ENCODE measurements at places on chromosomes 7 and 10.

DNA sequence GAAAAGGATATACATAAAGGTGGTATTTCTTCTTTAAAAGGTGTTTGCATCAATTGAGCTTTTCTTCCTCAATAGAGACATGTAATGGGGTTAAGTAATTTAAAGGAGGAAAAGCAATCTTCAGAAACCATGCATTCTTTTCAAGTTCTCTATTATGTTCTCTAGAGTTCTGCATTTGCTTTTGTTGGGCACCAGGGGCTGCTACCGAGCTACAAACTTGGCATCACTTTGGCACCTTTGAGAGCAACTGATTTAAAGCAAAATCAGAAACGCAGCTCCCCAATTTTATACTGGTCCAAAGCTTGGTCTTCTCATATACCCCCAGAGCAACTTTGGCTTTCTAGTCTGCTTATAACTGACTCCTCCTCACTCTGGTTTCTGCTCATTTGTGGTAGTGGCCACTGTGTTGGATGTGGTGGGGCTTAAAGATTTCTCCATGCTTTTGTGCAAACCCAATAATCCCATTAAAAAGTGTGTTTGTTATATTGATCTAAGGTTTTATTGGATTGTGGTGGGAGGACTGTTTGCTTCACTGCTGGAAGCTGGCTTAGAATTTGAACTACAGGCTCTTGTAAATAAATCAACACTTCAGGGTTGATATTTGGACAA is 712.1 kb downstream of the PHTF2 start:
- no peak for DNase-seq

DNA sequence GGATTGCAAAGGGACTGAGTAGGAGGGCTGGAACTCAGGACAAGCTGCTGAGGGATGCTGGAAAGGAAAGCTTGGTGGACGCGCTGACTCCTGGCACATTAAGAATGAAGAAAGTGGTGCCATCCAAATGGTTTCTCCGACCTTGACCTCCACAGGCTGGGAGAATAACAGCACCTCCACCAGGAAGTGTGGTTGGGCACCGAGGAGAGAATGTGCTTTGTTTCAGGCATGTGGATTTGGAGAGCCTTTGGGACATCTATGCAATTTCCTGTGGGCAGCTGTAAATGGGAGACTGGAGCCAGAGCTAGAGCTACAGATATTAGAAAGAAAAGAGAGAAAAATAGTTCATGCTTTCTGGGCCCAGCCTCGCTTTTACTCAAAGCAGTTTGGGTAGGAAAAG is 29.8 kb upstream of the HABP2 start:
- DNase-seq: no peak

DNA sequence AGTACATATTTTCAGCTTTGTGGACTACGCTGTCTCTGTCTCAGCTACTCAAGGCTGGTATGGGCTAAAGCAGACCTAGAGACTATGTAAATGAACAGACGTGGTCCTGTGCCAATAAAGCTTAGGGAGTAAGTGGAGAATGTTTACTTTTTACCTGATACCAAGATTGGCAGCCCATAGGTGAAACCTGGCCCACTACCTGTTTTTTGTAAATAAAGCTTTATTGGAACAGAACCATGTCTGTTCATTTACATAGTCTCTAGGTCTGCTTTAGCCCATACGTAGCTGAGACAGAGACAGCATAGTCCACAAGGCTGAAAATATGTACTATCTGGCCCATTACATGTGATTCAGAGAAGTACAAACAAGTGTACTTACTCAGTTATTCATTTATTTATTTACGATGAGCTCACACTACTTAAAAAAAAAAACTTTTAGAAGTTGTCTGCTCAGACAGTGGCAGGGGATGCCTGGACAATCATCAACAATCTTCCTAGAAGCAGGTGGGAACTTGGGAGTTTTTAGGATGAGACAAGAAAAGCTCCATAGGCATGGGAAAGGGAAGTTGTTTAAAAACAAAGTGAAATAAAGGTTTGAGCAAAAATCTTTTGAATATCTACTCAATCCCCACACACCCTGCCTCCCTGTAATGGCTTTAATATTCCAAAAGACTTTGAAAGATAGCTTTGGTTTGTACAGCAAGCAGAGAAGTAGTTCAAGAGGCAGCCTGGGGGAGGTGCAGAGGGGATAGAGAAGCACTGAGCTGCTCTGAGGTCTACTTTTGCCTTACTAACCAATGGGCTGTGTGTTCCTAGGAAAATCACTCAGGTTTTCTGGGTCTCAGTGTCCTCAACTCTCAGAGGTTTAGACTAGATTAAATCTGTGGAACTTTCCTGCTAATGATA is 114.4 kb upstream of the AFAP1L2 start:
- DNase-seq: no peak

- peak; percentile 26 for DNase-seq
These were observed 168.3 kb upstream of the AUTS2 start for GRCh38 chr7:69429911-69430383.

DNA sequence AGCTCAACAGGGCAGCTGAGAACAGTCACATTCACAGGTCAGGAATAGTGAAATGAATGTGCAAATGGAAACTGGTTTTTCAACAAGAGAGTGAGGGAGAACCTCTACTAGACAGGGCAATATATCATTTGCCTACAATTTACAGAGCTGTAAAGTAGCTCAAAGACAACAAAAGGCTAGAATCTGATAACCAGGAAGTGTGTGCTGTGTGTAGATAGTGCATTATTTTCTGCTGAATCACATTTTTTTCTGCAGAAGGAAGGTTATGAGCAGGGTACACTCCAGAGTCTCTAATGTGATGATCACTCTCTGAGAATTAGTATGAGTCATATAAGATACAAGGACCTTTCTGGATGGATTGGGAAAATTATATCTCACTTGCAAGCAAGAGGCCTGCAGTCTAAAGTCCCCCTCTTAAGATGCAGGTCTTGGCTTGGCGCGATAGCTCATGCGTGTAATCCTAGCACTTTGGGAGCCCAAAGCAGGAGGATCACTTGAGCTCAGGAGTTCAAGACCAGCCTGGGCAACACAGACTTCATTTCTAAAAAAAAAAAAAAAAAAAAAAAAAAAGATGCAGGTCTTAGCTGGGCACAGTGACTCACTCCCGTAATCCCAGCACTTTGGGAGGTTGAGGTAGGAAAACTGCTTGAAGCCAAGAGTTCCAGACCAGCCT is 59.9 kb upstream of the COBL start:
- no peak for DNase-seq

DNA sequence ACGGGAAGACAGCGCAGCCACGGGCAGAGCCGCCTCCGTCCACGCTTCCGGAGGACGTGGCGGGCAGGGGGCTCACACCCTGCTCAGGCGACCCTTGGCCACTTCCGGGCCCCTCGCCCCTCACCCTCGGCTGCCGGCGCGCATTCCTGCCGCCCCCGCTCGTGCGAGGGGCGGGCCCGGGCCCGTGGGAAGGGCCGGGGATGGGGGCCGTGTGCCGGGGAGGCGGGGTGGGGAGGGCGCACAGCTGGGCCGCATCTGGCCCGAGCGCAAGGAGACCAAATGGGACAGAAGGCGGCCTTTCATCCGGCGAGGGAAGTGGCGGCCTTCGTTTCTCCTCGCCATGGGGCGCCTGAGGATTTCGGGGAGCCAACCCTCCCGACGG is 846 bp upstream of the LFNG start:
- DNase-seq: no peak

DNA sequence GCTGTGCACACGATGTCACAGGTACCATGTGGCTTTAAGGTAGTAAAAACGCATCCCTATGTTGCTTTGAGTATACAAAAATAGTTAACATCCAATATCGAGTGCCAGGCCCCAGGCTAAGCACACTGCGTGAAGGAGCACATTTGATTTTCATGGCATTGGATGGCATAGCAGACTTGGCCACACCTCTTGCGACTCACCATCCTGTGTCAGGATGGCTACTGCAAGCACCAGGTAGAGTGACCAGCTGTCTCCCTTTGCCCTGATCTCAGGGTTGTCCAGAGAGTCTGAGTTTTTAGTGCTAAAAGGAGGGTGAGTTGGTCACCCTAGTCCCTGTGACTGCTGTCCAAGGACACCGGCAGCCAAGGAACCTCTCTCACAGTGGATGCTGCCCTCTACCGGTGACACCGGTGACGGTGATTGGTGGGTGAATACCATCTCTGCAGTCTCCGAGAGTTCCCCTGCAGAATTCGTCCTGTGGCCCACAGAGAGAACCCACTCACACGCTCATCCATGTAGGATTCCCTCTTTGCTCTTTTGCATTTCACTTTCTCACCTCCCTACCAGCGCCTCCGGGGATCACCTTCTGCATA is 76.1 kb downstream of the BICC1 start:
- no peak for DNase-seq

GRCh38 chr7:37924491-37925041 is 4.1 kb downstream of the EPDR1 start:
- DNase-seq: no peak

- DNase-seq: no peak
These were observed 2.0 kb downstream of the RHEB start for GRCh38 chr7:151517601-151518104.

- no peak for DNase-seq
These were observed 106.3 kb downstream of the ANK3 start for GRCh38 chr10:60283397-60283796.

DNA sequence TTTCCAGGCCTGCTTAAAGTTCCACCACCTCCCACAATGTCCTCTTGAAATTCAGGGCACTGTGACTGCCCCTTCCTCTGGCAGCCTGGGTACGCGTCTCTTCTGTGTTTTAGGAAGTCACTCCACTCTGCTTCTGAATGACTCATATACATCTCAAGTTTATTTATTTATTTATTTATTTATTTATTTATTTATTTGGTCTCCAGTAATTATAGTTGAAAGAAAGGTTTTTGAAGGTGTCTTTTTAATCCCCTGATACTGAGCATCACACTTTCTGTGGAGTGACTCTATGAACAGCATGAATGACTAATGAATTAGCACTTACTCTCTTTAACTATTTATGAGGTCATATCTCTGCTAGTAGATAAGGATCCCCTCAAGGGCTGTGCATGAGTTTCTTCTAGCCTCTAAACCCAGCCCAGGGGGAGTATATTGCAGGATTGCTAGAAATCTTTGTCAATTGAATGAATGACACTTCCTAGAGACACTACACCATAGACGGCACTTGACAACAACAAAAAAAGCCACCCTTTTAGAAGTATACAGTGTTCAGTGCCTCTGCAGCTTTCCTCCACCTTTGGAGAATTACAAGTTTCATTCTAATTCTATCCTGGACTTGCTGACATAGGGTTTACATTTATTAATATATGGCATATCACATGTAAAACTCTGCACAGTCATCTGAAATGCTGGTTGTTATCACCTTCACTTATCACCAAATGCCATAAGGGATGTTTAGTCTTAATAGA is 2.1 kb downstream of the MACC1 start:
- DNase-seq: no peak

DNA sequence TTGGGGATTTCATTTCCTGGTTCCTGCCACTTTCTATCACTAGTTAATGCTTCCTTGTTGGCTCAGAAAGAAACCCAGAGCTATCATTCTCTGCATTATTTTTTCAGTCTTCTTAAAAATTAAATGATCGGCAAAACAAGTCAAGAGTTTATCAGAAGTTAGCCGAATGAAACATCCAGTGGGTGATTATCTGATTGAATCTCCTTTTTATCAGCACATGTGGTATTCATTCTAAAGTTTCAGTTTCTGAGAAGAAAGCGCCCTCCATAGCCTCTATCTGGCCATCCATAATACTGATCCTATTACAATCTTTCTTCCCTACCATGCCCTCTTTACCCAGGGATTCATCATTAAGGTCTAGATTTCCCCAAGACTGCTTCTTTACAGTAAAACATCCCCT is 71.8 kb downstream of the OSBPL3 start:
- DNase-seq: no peak

DNA sequence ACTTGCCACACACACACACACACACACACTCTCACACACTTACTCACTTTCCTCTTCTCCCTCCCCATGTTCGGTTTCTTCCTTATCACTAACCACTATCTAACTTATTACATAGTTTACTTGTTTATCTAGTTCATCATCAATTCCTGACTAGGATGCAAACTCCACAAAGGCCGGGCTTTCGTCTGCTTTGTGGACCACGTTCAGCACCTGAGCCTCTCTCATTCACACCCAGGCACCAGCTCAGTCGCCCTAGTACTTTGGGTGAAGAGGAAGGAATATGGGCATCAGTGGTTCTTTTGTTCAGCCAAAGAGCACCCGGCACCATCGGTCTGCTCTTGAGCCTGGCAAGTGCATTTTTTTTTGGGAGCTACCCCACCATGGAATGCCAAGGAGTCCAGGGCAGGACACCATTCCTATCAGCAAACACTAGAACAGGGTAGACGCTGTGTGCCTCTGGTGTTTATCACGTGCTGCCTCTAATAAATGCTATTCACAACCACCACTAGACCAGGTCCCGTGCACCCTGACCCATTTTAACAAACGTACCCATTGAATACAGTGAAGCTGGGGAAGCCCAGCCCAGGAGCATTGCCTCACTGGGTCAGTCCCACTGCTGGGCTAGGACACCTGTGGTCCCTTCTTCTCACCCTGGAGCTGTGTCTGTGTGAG is 2.2 kb downstream of the C10orf67 start:
- no peak for DNase-seq

DNA sequence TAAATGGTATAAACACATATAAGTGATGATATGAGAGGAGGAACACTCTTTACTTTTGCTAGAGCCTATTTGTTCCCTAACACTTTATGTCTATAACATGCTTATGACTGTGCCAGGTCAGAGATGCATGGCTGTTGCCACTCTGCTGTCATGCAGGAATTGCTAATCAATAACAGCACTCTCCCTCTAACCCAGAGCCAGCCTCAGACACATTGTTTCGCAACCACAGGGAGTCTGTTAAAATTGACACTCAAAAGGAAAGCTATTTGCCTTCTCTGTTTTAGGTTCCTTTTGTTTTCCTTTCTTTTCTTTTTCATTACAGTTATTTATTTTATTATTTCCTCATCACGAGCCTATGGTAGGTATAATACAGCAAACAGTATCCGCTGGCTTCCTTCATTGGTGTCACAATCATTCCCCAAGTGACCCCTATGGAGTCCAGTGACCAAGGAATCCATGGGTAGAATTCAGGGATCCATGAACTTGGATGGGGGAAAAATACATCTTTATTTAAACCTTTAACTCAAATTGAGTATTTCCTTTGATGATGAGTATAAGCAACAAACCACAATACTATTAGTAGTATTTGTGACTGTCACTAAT is 6.8 kb downstream of the PON2 start:
- no peak for DNase-seq

GRCh38 chr10:46325021-46325420 is 38.2 kb downstream of the ANTXRL start:
- no peak for DNase-seq

DNA sequence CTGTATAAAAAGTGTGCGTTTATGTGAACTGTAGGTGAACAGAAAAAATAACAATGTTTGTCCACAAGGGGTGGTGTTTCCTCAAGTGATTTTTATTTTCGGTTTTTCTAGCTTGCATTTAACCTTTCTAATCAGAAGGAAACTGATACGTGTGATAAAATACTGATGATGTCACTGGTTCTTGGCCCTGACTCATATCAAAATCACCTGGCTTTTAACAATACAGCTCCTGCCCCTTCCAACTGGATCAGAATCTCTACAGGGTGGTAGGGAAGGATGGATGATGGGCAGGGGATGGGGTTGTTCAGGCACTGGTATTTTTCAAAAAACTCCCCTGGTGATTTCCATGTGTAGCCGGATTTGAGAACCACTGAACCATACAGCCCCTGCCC is 10.9 kb downstream of the NPFFR1 start:
- DNase-seq: peak; percentile 39

- no peak for DNase-seq
These were observed 112.5 kb downstream of the PRPF18 start for GRCh38 chr10:13699216-13699615.

GRCh38 chr7:36904802-36905201 is 180.5 kb upstream of the AOAH start:
- DNase-seq: no peak

- DNase-seq: peak; percentile 96
These were observed 268.0 kb downstream of the ANKRD7 start for GRCh38 chr7:118492466-118492865.

All from cerebellar cortex (tissue), 1 donor.